Astrocyte (in vitro differentiated cells and primary cell): ENCODE measurements at places on chromosomes 7 and 10. TPM values are rescaled to one million over a fixed set of nuclear protein-coding genes. Genes with fewer than 3 reads are reported as not detected.
A peak's percentile ranks its signal among the peaks of the same experiment; 100 is the strongest.

- no peak for DNase-seq
These were observed 135.2 kb downstream of the BUB3 start for GRCh38 chr10:123289432-123289831.

- DNase-seq: no peak
These were observed 38.8 kb downstream of the PRPS1L1 start for GRCh38 chr7:17988858-17989257.

- no peak for DNase-seq
These were observed 105.5 kb downstream of the CHN2 start for GRCh38 chr7:29300026-29300480.

- peak; percentile 50 for DNase-seq
These were observed at the start of gene AKR1C3 for GRCh38 chr10:5094265-5095205. Gene AKR1C3 (plus strand): TSS chr10:5094414. CDS start chr10:5094445, 31 bp downstream.

The NRAP gene
- not detected in 2 replicates for total RNA-seq

The CC2D2B gene
- 0.18 and 0.60 TPM in 2 replicates for total RNA-seq

The AKR1C8 gene
- total RNA-seq: not detected in 2 replicates

- DNase-seq: no peak
These were observed 218.8 kb downstream of the MTERF1 start for GRCh38 chr7:91661727-91662126.

The ICA1 gene
- total RNA-seq: 4.9 and 8.0 TPM in 2 replicates

The MBLAC1 gene
- total RNA-seq: 2.3 and 2.7 TPM in 2 replicates

The PILRA gene
- 2.3 and 3.0 TPM in 2 replicates for total RNA-seq

DNA sequence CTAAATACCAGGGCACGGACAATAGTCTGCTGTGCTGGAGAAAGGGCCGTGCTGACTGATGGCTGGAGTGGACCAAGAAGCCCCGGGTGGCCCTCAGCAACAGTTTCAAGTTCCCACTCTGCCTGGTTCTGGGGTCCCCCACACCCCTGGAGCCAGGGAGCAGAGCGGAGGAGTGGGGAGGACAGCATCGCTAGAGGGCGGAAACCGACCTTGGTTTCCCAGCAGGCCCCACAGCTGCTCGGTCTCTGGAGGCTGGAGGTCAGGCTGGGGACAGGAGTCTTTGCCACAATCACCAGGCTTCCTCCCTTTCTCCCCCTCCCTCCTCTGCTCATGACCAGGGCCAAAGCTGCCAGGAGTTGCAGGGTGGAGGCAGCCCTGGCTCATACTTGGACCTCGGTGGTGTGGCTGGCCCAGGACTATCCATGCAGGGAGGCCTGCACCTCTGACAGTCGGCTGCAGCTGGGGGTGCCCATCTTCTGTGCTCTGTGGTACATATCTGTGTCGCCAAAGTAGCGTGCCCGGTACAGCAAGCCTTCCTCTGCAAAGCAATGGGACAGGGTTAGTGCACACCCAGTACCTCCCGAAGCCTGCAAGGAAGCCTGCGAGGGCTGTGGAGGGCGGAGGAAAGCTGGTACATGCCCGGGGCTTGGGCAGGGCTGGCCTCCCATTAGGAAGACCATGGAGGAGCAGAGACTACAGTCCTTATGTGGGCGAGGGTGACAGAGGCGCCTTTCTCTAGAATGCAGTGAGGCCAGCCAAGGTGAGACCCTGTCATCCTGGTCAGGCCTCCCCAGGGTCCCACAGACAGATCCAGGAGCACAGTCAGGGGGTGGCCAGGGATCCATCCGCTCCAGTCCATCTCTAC is 19.1 kb downstream of the DNAJB12 start:
- DNase-seq: no peak

DNA sequence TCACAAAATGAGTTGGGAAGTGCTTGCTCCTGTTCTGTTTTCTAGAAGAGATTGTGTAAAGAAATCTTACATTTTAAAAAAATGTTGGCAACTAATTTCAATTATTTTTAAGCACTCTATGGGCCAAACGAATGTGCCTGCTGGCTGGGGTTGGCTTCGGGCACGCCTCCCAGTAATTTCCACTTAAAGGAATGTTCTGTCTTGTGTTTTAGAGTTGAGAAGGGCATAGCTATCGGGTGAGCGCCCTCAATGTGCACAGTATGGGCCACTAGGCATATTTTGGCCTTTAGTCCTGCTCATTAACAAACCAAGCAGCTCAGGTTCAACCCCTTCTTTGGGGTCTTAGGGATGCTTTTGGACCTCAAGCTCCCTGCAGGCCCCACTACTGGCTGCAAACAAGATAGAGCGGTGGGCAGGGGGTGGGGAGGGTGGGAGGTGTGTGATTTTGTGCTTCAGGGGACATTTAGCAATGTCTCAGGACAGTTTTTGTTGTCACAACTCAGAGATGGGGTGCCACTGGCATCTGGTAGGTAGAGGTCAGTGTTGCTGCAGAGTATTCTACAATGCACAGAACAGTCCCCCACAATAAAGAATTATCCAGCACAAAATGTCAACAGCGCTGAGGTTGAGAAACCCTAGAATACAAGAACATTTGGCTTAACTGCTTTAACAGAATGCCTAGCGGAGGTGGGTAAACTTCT is 40.7 kb downstream of the TACC2 start:
- DNase-seq: no peak

GRCh38 chr7:74586258-74587175 is 71.0 kb upstream of the GTF2I start:
- no peak for DNase-seq

DNA sequence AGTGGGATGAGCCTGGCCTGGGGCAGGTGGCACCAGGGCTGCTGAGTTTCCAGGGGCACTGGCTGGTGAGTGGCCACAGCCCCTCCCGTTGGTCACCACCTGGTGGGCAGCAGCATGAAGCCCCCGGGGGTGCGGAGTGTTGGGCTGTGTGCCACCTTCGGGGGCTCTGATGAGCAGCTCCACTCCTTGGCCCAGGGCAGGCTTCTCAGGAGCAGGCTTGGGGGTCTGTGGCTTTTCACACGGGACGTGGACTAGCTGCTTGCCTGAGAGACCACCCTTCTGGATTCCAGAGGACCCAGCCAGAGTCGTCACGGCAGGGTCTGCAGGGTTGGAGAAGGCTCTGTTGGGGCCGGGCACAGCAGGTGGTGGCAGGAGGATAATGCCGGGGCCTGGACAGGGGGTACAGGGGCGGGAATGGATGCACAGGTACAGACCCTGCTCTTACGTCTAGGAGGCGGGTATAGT is 193.1 kb downstream of the ADARB2 start:
- DNase-seq: no peak

DNA sequence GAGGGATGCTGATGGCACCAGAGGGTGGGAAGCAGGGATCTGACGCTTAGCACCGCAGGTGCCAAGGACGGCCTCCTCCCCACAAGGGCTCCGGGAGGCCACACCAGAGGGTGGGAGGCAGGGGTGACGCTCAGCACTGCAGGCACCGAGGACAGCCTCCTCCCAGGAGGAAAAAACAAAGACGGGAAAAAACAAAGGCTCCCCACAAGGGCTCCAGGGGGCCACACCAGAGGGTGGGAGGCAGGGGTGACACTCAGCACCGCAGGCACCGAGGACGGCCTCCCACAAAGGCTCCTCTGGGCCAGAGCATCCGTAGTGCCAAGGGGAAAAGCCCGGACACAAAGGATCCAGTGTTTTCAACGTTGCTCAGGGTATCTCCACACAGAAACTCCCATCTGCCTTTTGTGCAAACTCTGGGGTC is 25.6 kb downstream of the DIP2C start:
- DNase-seq: no peak

The GRID1 gene
- total RNA-seq: 0.48 and 0.75 TPM in 2 replicates

GRCh38 chr7:77402818-77403217 is 13.3 kb downstream of the GSAP start:
- DNase-seq: no peak

The STK31 gene
- total RNA-seq: 0.20 and 0.31 TPM in 2 replicates

GRCh38 chr7:148276314-148277041 is 314.1 kb upstream of the C7orf33 start:
- DNase-seq: no peak

The MORN4 gene
- total RNA-seq: 15.8 and 16.2 TPM in 2 replicates

DNA sequence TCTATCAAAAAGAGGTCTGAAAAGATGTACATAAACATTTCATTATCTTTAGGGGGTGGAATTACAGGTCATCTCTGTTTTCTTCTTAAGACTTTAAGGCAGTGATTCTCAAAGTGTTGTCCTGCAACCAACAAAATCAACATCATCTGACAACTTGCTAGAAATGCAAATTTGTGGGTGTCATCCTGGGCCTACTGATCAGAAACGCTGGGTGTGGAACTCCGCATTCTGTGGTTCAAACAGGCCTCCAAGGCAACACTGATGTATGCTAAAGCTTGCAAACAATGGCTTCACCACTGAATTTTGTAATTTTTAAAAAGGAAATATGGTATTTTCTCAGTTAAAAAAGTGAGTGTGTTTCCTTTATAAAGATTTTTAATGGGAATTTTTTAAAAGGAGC is 402.0 kb upstream of the LRRN3 start:
- no peak for DNase-seq
